Left renal pelvis (tissue), 4 donors: ENCODE measurements at places on chromosomes 12 and 14. TPM values are rescaled to one million over a fixed set of nuclear protein-coding genes. Genes with fewer than 3 reads are reported as not detected.

DNA sequence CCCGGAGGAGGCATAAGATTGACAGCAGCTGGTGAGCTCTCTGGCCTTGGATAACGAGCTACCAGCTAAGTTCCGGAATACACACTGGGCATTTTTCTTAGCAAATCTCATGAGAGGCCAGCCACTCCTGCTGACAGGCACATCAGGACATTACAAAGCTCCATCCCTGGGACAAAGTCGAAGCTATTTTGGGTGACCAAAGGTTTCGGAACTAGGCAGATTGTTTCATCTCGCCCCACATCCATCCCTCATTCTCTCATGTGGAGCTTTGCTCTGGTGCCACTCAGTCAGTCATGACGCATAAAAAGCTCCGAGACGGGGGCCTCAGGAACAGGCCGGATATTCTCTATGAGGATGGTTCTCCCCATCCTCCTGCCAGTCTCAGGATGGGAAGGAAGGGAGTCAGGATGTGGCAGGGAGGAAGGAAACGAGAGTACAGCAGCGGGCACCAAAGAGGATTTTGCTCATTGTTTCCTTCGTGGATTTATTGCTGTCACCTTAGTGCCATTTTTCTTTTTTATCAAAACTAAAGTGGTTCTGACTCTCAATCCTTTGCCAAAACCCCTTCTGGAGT, 253.1 kb upstream of the FKBP4 start:
- DNase-seq, result no peak

DNA sequence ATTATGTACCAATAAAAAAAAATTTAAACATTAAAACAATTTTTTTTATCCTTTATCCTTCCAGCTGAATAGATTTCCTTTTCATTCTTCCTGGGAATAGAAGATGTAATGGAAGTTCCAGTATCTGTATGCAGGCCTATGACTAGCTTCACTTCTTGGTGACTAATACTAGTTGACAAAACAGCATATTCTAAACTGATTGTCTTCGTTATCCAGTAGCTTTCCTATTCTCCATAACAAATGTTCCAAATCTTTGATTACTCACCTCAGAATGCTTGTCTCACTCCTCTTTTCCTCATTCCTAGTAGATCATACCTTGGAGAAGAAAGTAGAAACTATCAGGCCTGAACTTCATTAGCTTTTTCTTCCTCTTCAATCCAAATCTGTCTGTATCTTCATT, 70.7 kb downstream of the PLEKHA5 start:
- no peak for DNase-seq

DNA sequence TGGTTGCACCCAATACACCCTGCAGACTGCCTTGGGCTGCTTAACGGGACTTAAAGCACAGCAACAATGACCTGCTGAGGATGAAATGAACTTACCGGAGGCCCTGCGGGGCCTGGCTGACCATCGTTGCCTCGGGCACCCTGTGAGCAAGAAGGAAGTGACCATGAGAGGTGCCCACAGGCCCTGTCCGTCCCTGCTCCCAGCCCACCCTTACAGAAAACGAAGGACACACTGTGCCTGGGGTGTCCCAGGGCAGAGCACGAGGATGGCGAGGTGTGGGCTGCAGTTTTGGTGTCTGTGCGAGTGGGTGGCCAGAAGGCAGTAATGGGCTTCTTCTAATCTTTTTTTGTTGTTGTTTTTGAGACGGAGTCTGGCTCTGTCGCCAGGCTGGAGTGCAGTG, 14.6 kb downstream of the COL2A1 start:
- no peak for DNase-seq

The KLRD1 gene
- 0.47 TPM for polyA plus RNA-seq

DNA sequence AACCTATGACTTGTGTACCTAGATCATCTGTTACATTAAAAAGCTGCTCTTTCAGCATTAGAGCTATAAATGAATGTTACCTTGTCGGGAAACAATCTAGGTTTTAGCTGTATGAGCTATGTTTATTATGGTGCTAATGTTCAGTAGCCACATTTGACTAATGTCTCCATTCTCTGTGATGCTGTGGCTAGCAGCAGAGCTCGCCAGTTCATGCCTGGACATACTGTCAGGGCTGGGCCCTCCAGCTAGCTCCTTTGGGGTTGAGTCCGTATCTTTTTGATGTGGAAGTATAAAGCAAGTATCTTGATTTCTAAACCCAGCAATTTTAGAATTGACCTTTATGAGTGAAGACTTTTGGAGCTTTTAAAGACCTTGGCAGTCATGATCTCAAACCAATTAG, 36.1 kb downstream of the USP44 start:
- no peak for DNase-seq

- no peak for DNase-seq
Measured at GRCh38 chr12:66168410-66168809, 1.4 kb downstream of the TMBIM4 start.

DNA sequence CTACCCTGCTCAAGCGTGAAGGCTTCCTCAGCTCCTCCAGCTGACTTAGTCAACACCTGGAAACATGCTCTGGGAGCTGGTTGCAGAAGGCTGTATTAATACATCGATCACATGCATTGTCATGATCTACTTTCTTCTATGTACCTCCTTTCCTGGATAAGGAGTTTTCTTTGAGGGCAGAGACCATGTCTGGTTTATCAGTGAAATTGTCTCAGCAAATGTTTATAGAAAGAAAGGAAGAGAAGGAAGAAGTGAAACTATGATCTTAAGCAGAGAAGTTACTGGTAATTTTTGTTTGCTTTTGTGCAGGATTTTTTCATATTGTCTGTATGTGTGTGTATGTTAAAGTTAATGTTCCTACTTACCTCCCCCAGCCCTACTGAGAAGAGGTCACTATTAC, 4.5 kb downstream of the DYRK4 start:
- DNase-seq, result no peak

GRCh38 chr12:4197922-4198763, 75.4 kb upstream of the CCND2 start:
- DNase-seq, result no peak

The KCNK13 gene
- 0.23 TPM for polyA plus RNA-seq

GRCh38 chr14:61271552-61271951, 9.6 kb downstream of the TMEM30B start:
- no peak for DNase-seq
